Eye (tissue), 1 donor: ENCODE measurements at places on chromosomes 4 and X.

GRCh38 chr4:11585506-11585905 lies 156.8 kb upstream of the HS3ST1 start:
- no peak for DNase-seq

- no peak for DNase-seq
These were observed 1157.1 kb downstream of the ARAP2 start for GRCh38 chr4:35087218-35087617.

- DNase-seq: no peak
These were observed 5.9 kb upstream of the HSD17B10 start for GRCh38 chrX:53440101-53440500.

DNA sequence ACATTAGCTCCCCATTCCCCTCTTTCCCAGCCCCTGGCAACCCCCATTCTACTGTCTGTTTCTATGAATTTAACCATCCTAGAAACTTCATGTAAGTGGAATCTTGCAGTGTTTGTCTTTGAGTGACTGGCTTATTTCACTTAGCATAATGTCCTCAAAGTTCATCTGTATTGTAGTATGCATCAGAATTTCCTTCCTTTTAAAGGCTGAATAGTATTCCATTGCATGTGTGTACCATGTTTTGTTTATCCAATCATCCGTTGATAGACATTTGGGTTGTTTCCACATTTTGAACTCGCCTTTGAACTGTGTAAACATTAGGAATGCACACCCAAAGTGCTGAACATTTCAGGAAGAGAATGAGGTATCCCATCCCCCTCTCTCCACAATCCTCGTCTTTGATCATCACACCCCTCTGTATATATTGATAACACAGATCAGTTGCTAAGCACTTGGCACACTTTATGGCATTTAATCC lies 56.4 kb upstream of the PLAC1 start:
- no peak for DNase-seq

GRCh38 chr4:74244049-74244448 lies 64.2 kb upstream of the EPGN start:
- DNase-seq: no peak

DNA sequence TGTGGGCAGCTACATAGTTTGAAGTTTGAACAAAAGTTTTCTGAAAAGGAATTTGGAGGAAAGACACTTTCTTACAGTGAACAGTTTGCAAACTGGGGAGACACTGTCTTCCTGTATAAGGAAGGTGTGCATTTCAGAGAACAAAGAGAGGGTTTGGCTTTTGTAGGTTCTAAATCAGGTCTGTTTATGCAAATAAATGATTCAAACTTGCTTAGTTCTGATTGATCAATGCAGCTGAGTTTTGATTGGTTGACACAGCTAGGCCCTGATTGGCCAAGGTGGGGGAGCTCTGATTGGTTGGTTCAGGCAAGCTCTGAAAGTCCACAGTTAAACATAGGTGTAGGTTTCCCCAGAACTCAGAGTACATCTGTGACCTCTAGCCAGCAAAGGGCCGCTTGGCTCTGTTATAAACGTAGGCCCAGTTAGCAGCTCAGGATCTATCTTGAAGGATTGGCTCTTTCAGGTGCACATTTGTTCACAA lies 63.0 kb upstream of the ENPP6 start:
- no peak for DNase-seq

- DNase-seq: peak; percentile 3
These were observed 197.3 kb downstream of the CFAP299 start for GRCh38 chr4:80532674-80533333.

DNA sequence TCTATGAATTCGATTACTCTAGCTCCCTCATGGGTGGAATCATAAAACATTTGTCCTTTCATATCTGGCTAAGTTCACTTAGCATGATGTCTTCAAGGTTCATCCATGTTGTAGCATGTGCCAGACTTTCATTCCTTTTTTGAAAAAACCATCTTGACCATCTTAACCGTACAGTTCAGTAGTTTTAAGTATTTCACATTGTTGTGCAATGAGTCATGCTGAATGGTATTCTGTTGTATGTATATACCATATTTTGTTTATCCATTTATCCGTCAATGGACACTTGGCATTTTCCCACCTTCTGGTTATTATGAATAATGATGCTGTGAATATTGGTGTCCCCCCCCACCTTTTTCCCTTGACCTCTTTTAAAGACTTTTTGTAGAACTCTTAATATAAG lies 72.4 kb upstream of the TLR2 start:
- no peak for DNase-seq

DNA sequence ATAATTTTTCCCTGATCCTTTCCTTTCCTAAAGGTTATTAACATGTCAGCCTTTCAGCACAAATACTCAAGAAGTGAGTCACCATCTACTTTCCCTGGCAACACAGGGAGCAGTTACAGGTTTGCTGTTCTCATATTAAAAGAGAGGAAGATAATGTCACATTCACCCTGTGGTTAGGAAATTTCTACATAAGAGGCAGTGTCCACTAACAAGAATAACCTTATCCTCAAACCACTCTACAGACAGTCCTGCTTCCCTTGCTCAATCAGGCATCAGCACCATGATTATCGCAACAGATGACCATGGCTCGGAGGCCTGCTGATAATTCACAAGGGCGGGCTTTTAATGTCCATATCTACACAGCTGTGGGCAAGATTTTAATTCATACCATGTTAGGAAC lies 30.9 kb downstream of the RNF150 start:
- DNase-seq: no peak

GRCh38 chr4:74364256-74364651 lies 691 bp upstream of the EREG start:
- no peak for DNase-seq
